ENCODE measurements at places on chromosomes 1 and 21.

DNA sequence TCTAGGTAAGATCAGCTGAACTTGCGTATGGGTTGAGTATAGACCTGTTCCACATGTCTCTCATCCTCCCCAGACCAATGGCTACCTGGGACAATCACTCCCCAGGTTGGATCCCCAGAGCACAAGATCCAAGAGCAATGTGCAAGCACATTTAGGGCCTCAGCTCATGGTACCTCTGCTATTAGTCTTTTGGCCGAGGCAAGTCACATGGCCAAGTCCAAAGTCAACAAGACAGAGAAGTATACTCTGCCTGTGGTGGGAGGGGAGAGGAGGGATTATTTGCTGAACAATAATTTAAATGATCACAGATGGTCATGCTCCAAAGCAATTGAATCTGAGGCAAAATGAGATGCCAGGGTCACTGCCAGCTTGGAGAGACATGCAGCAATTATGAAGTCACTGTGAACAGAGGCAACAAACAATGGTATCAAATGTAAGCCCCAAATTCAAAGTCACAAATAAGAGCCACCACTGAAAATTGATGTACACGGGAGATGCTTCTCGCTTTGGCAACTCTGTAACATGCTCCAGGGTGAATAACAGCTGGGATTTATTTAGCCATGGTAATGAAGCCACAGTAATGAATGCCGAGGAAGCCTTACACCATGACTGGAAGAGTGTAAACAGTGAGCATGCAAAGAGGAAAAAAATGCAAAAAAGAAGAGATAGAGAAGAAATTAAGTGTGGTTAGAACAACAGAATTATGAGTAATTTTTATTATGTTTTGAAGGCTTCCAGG is 149.1 kb downstream of the ZNF281 start:
- no peak for DNase-seq

- DNase-seq: no peak
Observed at GRCh38 chr1:43944860-43945259, 1.9 kb upstream of the IPO13 start.

- DNase-seq: no peak
Observed at GRCh38 chr1:1206376-1206965, at the start of gene TNFRSF18. TSS of gene TNFRSF18 (minus strand) at chr1:1206592. CDS start at chr1:1206571, 21 bp downstream.

GRCh38 chr1:94658221-94658620 is 116.7 kb upstream of the F3 start:
- DNase-seq: peak; percentile 62

DNA sequence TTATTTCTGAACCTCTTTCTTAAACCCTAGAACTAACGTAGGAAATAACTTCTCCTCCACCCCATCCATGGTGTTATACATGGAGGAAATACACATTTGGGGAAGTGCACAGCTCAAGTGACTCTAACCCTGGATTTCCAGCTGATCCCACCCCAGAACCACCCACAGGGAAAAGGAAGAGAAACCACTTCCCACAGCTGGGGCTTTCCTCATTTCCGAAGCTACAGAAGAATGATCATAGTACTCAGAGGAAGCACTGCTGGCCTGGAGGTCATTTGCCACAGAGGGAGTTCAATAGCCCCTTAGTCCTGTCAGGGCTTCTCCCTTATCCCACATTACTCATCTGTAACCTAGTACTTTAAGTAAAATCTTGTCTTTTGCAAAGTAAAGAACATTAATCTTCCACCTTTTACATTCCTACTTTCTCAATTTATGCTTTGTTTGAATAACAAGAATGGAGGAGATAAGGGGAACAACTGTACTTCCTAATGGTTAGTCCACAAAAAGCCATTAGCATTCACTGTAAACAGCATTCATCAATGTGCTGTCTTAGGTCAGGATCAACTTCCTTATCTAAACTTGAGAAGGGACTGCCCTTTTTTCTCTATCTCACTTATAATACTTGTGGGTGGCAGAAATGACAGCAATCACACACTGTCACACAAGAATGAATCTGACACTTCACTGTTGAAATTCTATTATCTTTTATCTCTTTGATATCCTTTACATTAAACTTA is 63.0 kb upstream of the RGS1 start:
- no peak for DNase-seq

DNA sequence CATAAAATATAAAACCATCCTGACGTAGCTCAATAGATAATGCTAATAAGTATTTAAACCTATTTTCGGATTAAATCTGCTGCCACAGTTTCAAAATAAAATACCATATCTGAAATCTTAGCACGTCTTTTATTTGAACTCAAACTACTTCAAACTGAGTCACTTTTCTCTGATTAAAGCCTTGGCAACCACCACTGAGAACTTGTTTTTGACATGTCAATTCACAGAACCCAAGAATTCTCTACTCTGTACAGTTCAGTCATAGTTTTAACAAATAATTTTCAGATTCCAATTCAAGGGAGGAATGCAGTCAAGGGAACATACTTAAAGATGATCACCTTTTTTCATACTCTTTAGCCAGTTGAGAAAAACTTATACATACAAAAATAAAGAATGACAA is 643.2 kb downstream of the KCNT2 start:
- DNase-seq: peak; percentile 48

DNA sequence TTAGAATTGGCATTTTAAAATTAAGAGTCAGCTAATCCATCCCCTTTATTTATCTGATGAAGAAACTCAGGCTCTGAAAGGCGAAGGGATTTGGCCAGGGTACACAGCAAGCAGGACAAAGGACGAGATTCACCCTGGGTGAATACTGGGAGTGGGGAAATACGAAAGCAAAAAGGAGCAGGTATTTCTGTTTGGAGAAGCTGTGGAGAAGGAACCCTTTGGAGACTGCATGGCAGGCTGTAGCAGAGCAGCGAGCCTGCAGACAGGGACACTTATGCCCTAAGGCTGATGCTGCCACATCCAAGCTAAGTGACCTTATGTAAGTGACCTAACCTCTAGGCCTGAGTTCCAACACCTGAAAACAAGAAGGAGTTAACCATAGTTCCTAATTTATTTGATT is 207.2 kb upstream of the C1orf87 start:
- DNase-seq: no peak

GRCh38 chr1:199009447-199009846 is 370.6 kb downstream of the PTPRC start:
- DNase-seq: no peak

DNA sequence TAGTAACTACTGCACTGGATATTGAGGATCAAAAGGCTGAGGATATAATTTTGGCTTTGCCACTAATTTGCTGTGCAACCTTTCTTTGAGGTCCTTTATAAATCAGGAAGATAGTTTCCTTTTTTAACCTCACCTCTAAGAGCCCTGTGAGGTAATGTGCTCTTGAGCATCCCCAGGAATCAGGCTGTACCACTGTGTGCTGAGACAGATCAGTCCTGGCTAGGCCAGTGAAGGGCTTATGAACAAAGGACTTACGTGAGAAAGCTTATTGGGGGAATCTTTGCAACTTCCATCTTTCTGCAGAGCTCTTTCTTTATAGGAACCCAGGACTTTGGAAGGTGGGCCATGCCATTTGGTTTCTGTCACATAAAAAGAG is 188.9 kb downstream of the SIPA1L2 start:
- no peak for DNase-seq

DNA sequence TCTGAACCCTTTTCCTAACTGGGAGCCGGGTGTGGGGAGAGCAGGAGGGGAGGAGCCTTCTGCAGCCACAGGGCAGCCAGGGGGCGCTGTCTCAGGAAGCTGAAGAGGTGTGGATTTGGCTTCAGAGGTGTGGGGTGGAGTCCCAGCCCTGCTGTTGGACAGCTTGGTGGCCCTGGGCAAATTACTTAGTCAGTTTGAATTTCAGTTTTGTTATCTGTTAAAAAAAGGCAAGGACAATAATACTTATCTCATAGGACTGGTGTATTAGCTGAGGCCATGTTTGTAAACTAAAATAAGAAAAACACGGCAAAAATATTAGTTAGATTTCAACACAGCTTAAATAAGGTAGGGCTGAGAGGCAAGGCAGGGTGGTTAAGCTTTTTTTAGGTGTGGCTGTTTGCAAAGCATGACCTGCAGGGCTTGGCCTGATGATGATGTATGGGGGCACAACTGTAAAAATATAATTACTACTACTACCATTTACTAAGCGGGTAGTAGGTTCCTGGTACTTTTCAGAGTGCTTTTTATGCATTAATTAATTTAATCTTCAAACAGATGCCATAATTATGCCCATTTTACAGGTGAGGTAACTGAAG is 111.8 kb downstream of the PLXNA2 start:
- DNase-seq: peak; percentile 87

GRCh38 chr1:167748906-167749305 is 27.1 kb downstream of the MPZL1 start:
- no peak for DNase-seq

- DNase-seq: no peak
Observed at GRCh38 chr1:226436472-226436854, 28.6 kb upstream of the PARP1 start.

DNA sequence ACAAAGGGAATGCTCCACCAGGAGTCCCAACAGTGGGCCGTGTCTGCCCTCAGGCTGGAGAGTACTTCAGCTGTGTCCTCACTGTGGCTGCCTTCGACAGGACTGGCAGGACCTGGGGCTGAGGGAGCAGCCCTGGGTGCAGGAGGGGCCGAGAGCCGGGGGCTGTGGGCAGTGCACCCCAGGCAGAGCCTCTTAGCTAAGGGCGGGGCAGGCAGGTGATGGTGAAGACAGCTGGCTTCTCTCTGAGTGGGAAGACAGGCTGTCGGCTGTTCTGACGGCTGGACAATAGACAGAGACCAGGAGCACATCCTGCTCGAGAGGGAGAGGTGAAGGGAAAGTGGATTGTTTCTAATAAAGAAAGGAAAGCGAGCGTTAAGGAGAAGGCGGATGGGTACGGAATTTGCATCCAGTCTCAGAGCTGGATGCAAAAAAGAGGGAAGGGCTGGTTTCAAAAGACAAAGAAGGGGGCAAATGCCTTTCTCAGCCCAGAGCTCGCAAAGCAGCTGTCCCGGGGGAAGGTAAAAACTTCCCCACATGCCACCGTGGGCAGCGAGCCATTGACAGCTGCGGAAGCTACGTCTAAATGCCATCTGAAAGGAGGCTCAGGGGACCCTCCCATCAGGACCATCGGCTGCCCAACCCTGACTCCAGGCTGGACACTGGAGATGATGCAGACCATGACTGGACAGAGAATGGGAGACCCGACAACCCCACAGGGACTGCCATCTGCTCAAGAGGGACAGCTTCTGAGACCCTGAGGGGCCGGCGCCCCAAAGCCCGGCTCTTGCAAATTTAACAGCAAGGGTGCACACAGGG is 92.0 kb downstream of the STUM start:
- DNase-seq: no peak
